ENCODE measurements at places on chromosomes 12 and 14.
A peak's percentile ranks its signal among the peaks of the same experiment; 100 is the strongest.

- DNase-seq = no peak
These were observed 4.3 kb downstream of the CCND2 start for GRCh38 chr12:4277857-4278256.

DNA sequence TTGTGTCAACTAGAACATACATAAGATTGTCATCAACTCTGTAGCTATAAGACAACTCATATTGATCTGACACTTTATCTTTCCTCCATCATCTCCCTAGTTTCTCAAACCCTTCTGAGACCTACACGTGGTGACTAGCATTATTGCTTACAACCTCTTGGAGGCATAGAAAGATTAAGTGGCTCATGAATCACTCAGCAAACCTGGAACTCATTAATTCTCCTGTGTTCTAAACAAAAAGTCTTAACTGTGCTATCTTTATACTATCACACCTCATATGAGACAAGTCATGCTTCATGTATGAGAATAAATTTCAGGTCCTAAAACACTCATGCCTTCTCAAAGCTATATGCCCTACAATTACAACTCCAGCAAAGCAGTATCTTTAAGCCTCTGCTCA lies 408.6 kb upstream of the SYT1 start:
- no peak for DNase-seq

DNA sequence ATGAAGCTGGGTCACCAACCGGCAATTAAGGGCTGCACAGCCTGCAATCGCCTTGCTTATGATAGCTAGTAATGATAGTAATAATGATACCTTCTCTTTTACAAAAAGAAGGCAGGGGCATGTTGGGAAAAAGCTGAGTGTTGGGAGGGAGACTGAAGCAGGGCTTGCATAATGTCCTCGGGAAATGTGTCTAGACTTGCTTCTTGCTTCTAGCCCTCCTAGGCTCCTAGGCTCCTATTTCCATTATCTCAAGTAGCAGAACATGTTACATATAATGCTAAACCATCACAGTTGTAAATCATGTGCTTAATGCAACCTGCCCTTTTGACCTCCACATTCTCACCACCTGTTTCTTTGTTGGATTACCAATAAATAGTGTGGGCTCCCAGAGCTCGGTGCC lies 18.7 kb downstream of the RERGL start:
- DNase-seq = no peak

DNA sequence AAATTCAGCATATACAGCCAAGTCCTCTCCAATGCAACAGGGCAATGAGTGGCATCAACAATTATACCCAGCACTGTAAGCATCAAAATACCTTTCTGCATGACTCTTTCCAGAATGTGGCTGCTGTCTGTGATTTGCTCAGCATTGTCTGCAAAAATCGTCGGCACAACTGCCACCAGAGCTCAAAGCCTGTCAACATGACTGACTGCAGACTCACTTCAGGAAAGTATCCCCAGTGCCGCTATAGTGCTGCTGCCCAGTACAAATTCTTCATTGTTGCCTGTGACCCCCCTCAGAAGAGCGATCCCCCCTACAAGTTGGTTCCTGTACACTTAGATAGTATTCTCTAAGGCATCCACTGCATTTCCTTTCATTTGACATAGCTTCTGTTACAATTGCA lies 735 bp downstream of the RNASE6 start:
- DNase-seq = no peak

DNA sequence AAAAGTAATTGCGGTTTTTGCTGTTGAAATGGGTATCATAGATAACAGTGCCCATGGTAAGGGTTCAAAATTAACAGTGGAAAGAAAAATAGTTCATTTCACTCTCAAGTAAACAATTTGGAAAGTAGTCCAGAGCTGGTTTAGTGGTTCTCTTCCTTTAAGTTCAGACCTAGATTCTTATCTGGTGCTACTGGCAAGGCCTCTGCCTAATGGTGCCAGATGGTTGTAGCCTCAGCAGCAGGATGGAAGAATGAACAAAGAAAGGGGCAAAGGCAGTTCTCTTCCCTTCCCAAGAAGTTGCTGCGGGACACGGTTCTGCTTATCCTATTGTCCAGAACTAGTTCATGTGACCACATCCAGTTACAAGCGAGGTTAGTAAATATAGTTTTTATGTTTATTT lies 10.5 kb downstream of the ARG2 start:
- no peak for DNase-seq

GRCh38 chr12:119802472-119802871 lies 74.6 kb downstream of the CIT start:
- DNase-seq = no peak

DNA sequence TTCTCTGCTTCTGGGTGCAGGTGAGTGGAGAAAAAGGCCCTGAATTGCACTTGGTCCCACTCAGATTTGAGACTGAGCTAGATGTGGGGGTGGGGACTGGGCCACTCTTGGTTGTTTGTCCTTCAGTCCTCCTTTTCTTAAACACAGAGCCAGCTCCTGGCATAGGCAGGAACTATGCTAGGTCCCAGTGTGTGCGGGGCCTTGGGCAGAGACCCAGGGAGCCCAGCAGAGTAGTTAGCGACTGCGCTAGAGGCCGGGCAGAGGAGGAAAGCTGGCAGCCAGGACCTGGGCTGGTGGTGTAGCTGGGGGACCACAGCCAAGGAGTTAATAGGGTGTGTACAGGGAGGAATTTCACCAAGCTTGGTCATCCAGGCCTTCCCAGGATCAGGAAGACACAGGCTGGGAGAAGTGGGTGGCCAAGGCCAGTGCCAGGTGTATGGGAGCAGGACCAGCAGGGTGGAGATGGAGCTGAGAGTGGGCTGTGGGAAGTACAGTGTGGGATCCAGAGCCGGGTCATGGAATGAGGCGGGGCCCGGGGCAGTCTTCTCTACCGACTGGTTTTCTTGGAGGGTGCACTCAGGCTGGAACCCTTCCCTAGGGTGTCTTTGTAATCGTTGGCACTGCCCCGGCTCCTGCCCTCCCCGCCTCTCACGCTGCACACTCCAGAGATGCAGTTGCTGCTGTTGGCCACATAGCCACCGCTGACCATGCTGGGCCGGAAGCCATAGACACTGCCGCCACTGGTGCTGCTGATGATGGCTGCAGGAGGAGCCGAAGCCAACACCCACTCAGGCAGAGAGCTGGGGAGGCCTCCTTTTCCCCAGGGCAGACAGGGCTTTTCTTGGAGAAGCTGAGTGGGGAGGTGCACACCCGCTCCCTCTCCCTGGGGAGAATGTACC lies 8.7 kb downstream of the KRT71 start:
- DNase-seq = peak; percentile 74

DNA sequence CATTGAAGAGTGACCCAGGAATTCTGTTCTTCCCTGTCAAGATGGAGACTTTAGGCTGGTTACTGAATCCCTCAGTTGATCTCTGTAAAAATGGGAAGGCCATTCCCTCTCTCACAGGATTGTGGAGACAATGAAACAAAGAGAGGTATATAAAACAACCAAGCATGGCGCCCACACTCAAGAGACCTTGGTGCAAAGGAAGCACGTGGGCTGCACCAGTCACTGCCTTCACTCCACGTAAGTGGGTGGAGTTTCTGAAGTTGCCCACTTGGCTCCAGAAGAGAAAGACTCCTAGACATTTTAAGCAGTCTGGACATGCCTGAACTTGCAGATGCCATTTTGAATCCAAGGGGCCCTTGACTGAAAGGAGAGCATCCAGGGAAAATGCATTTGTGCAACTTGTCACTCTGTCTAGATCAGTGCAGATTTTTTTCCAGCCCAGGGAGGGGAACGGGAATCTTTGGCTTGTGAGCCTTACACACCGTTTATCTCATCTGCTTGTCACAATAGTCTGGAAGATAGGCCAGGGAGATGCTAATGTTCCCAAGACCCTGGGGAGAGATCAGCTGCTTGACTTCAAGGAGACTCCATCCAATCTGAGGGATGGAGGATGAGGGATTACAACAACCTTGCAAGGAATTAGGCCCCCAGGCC lies 96.9 kb upstream of the TBX3 start:
- DNase-seq = no peak

DNA sequence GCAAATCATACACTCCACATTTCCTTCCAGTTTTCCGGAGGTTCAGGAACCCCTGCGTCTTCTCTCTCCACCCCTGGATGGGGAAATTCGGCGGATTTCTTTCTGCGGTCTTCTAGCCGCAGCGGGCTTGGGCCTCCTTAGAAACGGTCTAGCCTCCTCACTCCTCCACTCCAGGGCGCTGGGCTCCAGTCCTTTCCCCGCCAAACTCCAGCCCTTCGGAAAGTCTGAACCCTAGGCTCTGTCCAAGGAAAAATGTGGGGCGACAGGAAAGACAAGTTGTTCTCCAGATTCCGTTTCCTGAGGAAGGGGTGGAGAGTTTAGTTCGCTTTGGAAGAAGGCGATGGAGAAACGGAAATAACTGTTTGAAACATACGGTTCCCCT lies 1.4 kb upstream of the HOXC10 start:
- DNase-seq = no peak

- DNase-seq = peak; percentile 32
These were observed 2.3 kb downstream of the CCND2 start for GRCh38 chr12:4275870-4276301.

DNA sequence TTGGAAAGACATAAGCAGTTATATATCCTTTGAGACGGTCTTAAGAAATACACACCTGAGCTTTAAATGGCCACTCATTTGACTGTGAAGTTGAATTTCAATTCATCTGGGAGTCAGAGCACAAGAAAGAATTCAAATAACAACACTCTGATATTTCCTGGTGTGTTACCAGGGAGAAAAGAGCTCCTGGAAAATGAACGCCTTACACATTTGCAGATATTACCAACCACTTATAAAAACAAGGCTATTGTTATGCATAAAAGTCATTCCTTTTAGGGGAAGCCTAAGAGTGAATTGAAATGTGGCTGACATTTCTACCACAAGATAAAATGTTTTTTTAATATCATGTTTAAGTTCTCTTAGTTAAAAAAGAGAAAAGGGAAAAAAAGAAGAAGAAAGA lies 229.2 kb upstream of the PLEKHG7 start:
- no peak for DNase-seq

- no peak for DNase-seq
These were observed 53.3 kb upstream of the NR2C1 start for GRCh38 chr12:95126736-95127135.

- no peak for DNase-seq
These were observed 137.2 kb downstream of the PDZRN4 start for GRCh38 chr12:41325336-41325735.

- no peak for DNase-seq
These were observed 120.5 kb downstream of the DIP2B start for GRCh38 chr12:50625029-50625925.

DNA sequence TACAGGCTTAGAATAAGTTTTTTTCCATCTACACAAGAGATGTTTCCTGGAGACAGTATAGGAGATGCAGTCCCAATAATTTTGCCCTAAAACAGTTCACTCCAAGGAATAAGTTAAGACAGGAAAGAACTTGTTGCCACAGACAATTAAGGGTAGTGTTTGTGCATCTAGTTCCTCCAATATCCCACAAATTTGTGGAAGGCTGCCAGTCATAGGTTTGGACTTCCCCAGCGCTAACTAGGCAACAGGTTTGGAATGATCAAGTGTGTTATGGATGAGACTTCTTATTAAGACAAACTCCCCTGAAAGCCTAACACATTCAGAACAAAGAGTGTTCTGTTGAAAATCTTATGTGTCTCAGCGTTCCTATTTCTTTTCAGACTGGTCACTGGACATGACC lies 611.0 kb downstream of the CCER1 start:
- DNase-seq = no peak

DNA sequence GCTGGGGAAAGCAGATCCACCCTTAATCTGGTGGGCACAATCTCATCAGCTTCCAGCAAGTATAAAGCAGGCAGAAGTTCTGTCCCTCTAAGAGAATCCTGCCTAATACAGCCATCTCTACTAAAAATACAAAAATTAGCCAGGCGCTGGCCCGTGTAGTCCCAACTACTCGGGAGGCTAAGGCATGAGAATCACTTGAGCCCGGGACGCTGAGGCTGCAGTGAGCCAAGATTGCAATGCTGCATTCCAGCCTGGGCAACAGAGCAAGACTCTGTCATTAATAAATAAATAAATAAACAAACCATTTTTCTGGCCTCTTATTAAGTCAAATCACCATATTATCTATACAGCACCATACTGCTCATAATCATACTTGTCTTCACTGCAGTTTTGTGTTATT lies 111.2 kb downstream of the MED13L start:
- DNase-seq = no peak

- no peak for DNase-seq
These were observed 152.5 kb upstream of the BTG1 start for GRCh38 chr12:92297932-92298696.

DNA sequence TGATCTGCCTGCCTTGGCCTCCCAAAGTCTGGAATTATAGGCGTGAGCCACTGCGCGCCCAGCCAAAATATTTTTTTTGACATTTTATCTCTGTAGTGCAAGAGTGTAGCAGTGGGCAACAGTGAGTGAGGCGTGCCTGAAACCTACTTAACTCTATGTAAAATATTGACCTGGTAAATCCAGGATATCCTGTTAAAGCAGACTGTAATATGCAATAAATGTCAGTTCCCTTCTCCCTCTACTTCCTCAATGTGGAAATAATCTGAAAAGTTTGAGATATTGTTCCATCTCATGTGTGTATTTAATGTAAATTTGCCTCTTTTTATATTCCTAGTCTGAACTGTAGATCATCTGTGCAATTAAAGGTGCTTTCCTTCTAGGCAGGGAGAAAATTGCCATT lies 9.5 kb upstream of the CDK17 start:
- DNase-seq = no peak

- DNase-seq = no peak
These were observed 59.7 kb downstream of the PLXNC1 start for GRCh38 chr12:94207849-94208621.

DNA sequence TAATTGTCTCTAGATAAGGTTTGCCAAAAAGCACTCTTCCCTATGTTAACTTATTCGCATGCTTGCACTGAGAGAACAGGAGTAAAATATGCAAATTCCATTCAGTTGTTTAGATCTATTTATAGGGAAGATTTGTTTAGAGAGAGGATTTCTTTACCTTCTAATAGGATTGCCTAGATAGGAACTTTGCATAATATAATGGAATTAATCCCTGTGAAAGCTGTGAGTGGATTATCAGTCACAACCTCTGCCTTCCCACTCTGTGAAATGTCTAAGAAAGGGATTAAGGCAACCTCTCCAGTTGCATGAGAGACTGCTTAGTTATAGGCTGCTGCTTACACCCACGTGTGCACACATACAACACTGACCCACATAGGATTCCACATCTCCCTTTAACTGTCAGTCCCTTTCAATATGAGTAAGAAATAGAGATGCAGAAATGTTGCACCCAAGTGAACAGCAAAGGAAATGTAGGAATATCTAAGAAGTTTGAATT lies 83.2 kb downstream of the ALG10B start:
- no peak for DNase-seq

DNA sequence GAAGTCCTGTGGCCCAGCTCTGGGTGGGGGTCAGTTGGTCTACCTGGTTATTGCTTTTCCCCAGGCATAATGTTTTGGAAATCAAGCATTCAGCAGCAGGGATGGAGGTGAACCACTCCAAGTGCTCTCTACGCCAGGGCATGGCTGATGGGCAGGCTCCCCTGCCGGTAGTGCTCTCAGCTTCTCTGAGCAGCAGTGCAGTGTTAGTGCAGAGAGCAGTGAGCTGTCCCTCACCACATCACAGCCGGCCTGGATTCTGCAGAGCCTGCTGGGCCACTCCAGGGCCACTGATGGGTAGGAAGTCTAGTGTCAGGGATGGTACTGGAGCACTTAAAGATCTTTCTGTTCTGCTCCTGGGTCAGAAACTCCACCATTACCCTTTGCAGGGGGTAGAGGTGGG lies 151.1 kb downstream of the CALM1 start:
- DNase-seq = no peak
